Calu3 (cell line): ENCODE measurements at places on chromosomes 3 and 15.
A peak's percentile ranks its signal among the peaks of the same experiment; 100 is the strongest.

- no peak for DNase-seq
Measured at GRCh38 chr15:97890307-97890706, 70.2 kb upstream of the ARRDC4 start.

- no peak for DNase-seq
Measured at GRCh38 chr15:100269831-100270230, 71.9 kb downstream of the ADAMTS17 start.

GRCh38 chr3:194285850-194286197 lies 65.3 kb downstream of the CPN2 start:
- DNase-seq = no peak

DNA sequence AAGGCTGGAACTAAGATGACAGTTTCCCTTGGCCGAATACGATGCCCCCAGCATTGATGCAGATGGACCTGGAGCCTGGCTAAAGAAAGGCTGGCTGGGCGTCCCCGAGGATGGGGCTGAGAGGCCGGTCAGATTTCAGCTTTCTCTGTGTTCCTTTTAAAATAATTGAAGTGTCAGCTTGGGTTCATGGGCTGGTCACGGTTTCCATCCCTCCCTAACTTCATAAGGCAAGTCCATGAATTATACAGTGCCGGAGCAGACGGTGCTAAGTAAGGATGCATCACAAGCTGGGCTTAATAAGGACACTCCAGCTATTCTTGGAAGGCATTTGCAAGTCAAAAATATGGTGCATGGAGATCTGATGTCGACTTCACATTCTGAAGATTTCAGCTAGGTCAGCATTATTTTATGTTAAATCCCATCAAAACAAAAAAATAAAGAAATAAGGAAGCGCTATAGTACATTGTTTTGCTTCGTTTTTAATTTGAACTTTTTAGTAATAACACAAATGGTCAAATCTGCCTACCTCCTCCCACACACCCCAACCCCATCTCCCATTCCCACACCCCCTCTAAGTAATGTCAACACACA lies 220.8 kb downstream of the RPLP1 start:
- no peak for DNase-seq

- DNase-seq = no peak
Measured at GRCh38 chr15:68930268-68931022, at the start of gene SPESP1. Gene SPESP1 (plus strand): TSS chr15:68930525. CDS start chr15:68930654, 129 bp downstream.

DNA sequence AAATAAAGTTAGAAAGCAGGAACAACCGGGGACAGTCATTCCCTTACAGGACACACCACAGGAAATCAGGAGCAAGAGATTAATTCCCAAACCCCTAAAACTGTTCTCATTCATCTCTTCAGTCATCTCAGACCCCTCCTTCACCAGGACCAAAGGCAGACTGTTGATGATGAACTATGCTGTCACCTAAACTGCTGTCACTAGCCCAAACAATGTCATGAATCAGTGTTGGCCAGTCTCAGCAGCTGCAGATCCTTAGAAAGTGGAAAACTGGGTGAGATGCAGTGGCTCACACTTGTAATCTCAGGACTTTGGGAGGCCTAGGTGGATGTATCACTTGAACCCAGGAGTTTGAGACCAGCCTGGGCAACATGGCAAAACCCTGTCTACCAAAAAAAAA lies 909.6 kb downstream of the ROBO1 start:
- no peak for DNase-seq

DNA sequence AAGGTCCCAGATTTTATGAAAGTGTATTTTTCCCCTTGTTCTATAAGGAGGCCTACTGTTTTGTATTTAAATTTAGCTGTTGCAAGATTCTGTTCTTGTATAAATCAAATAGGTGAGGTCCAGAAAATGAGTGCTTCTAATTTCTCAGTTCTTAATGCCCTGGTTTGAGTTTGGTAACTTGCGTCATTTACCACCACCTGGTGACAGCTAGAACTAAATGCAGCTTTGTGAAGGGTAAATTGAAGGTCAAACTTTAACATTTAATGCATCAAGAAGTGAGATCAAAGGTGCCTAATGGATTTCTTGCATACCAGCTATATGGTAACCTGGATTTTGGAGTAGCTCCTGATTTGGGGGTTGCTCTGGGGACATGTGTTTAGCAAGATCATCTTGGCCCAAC lies 50.7 kb upstream of the POLR2M start:
- DNase-seq = no peak

DNA sequence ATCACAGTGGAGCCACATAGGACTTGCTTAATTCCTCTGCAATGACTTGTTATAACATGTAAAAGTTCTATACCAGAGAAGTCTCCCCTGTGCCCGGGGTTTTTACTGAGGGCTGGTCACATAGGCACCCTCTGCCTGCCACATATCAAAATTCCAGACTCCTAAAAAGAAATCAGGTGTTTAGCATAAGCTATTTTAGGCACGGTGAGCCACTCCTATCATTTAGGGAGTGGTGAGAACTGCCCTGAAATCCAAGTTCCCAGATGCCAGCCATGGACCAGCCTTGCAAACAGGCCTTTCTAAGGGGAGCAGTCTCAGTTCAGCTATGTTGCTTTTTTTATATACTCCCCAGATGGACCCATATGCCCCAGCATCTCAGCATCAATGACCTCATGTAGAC lies 130.3 kb downstream of the THSD4 start:
- no peak for DNase-seq

DNA sequence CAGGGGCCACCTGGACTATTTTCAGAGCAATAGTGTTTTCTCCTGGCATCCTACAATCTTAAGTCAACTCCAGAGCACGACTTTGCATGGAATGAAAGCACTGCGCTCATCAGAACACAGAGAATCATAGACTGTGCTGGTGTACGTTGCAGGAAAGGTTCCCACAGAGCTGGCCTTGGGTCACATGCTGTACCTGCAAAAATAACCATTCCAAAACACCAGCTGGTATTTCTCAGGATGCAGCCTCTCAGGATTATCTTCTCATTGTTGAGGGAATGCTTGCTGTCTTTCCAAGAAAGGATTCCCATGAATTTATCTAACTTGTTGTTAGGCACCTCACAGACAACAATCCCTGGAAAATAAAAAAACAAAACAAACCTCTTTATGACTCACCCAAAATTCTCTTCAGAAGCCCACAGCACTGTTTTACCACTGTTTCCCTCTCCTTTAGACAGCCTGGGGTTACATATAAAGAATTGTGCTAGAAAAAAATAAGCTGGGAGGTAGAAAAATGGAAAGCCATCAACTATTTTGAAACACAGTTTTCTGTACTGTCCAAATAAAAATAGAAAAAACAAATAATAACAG lies 131.7 kb downstream of the ATP8B4 start:
- DNase-seq = no peak

- no peak for DNase-seq
Measured at GRCh38 chr15:71634820-71635560, 175.4 kb upstream of the NR2E3 start.

- no peak for DNase-seq
Measured at GRCh38 chr15:69311319-69311721, 12.6 kb downstream of the PAQR5 start.

- peak; percentile 70 for DNase-seq
Measured at GRCh38 chr15:90184119-90184785, 16.9 kb upstream of the SEMA4B start.

DNA sequence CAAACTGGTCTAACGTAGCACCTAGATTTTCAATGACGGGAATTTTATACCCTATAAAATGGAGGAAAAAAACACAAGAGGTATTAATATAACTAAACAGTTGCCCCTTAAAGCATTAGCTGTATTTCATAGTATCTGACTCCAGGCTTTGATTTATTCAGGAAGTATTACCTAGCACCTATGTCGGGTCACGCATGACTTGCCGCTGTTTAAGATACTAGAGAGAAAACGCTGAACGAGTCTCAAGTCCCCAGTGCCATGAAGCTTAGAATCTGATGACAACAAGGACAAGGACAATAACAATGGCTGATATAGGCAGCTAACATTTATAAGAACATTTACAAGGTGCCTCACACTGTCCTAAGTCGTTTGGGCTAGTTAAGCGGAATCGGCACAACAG lies 1.9 kb downstream of the SNRPA1 start:
- DNase-seq = no peak

DNA sequence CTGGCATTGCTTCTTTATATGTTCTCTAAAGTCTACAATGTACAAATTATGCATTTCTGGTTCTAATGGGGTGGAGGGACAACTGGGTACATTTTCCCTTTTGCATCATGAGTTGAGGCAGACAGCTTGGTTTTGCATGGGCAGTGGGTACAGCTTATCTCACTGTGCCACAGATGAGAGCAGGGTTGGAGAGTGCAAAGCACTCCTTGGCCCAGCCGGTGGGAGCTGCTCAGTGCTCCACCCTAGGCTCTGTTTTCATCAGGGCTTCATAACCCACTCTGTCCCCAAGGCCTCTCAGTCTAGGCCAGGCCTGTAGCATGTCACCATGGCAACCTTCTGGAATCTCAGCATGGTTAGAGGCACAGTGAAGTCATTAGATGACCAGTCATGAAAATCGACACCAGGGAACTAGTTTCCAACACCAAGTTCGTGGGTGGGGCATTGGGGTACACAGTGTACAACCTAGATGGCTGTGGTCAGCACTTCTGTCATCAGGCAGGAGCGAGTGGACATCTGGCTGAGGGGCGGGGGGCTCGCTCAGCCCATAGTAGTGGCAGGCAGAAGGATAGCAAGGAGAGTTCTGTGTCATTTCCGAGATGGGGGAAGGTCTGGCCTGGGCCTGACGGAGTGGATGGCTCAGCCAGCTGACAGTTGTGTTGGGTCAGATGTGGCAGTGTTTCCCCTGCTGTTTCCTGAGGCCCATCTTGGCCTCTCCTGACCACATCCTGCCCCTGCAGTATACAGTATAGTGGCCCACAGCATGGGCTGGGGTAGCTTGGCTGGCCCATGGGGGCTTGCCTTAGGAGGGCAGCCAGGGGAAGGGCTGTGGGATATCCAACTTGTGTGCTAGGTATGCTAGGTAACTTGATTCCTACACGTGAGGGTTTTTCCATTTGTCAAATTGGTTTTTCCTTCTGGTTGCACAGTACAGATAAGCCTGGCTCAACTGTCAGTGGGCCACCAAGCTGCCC lies 75.7 kb upstream of the PRR23C start:
- DNase-seq = no peak

DNA sequence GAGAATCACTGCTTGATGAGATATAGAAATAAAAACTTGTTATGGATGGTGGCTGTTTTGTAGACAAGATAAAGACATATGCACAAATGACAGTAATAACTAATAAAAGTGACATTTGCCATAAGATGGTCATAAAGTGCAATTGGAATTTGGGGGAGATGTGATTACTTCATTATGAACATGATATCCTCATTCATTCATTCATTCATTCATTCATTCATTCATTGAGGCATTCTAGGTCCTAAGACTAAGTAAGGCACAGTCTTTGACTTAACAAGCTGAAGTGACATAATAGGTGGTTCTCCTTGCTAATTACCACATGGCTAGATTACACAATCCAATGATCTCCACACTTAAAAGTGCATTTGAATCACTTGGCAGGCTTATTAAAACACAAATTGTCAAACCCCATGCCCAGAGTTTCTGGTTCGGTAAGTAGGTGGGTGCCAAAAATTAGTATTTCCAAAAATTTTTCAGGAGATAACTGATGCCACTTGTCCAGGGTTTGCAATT lies 18.9 kb downstream of the RAP2B start:
- no peak for DNase-seq
